ENCODE measurements at places on chromosomes 4 and X.

DNA sequence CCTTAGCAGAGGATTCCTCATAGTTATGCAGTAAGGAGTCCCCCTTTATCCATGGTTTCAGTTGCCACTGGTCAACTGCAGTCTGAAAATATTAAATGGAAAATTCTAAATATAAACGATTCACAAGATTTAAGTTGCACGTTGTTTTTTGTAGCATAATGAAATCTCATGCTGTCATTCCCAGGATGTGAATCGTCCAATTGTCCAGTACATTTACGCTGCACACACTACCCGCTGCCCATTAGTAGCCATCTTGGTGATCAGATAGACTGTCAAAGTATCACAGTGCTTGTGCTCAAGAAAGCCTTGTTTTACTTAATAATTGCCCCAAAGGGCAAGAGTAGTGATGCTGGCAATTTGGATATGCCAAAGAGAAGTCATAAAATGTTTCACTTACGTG is 434.8 kb downstream of the MAPK10 start:
- no peak for DNase-seq

- DNase-seq: no peak
Observed at GRCh38 chr4:86569103-86569870, 24.8 kb upstream of the PTPN13 start.

GRCh38 chr4:166535865-166536264 is 662.8 kb downstream of the TLL1 start:
- DNase-seq: no peak

DNA sequence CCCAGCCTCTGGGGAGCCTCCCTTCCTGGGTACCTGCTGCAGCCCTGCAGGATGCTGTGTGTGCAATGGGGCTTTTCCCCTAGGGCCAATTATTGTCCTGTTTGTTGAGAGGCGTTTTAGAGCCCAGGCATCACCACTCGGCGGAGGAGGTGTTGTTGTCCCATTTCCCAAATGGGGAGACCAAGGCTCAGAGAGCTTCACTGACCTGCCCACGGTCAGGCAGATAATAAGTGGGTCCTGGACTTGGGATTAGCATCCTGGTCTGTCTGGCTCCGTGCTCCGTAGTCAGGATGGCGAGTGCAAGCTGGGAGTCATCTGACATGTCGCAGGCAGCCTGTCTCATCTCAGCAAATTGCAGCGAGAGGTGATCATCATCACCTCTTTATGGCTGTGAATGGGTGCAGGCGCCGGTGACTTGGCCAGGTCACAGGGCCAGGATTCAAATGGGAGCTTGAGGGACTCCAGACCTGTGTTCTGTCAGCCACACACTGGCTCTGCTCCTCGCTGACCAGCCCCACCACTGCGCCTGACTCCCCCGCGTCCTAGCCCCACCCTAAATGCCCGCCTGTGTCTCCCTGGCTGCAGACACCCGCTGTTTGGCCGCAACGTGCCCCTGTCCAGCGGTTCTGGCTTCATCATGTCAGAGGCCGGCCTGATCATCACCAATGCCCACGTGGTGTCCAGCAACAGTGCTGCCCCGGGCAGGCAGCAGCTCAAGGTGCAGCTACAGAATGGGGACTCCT is 16.6 kb downstream of the HTRA3 start:
- no peak for DNase-seq

- no peak for DNase-seq
Observed at GRCh38 chr4:115274545-115274944, 161.1 kb upstream of the NDST4 start.

- no peak for DNase-seq
Observed at GRCh38 chr4:131509521-131509920, 1639.6 kb upstream of the PCDH10 start.

DNA sequence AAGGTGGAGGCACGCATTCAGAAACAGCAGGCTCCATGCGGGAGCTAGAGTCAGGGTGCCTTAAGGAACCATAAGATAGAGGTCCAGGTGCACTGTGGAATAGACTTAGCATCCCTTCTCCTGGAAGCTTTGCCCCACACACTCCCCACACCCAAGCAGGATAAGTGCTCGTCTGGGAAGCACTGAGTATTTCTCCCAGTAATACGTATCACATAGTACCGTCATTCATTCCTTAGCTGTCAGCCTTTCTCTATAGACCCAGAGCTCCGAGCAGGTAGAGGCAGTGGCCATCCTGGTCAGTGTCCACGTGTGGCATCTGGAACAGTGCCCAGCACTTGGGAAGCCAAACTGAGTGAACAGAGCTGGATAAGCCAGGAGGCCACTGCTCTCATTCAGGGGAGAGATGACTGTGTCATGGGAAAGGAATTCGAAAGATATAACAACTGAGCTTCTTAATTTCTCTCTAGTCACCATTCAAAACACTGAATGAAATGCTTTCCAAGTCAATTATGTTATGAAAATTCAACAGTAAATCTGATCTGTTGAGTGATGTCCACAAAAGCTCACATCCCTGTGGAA is 9.9 kb downstream of the APBB2 start:
- DNase-seq: no peak

GRCh38 chr4:168540086-168540485 is 43.2 kb downstream of the PALLD start:
- no peak for DNase-seq

DNA sequence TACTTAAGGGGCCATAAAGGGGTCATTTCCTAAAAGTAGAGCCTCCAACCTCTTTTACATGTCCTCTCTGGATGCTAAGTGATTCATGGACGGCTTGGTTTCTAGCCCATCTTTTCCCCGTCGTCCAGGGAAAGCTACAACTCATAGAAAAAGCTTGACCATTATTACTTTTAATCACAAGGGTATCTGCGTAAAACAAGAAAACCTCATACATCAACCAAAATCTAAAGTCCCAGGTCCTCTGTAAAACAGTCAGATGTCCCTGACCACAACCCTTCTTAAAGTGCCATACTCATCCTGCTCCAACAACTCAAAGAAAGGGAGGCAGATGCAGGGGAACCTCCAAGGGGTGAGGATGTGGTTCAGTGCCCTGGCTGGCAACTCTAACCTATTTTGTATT is 29.6 kb downstream of the ADGRA3 start:
- no peak for DNase-seq

- DNase-seq: no peak
Observed at GRCh38 chrX:1449036-1449822, 3.5 kb downstream of the ASMTL start.

DNA sequence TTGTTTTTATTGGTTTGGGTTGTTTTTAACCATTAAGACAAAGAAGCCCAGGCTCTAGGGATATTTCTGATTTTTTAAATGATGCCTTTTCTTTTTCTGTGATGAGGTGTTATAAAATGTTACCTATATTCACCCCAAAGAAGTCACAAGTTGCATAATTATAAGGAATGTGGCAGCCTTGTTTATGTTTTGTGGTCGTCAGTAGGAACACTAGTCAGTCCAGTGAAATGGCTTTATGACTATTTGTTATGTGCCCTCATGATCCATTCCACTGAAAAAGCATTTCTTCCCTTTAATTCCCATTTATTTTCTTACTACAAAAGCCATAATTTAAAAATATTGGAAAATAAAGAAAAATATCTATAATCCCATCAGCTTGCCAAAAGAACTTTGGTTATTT is 34.4 kb downstream of the CC2D2A start:
- DNase-seq: no peak

GRCh38 chrX:39758791-39759525 is 338.8 kb downstream of the BCOR start:
- no peak for DNase-seq

DNA sequence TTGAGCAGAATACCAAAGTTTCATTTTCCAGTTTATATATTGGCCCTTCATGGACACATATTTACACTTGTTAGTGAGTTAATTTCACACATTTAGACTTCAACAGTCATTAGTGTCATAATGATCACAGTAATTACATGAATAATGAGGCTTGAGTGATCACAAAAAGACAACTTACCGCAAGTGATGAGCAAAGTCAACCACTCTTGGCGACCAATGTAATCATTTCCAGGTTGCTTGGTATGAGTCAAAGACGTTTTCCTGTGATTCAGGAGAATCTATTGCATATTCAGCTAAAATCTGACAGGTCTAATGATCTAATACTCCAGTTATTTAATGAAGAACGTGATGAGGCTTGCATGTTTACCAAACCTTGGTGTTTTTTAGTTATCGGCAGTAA is 407.9 kb upstream of the TENM3 start:
- no peak for DNase-seq

- no peak for DNase-seq
Observed at GRCh38 chr4:181261279-181261678, 981.9 kb upstream of the TENM3 start.

DNA sequence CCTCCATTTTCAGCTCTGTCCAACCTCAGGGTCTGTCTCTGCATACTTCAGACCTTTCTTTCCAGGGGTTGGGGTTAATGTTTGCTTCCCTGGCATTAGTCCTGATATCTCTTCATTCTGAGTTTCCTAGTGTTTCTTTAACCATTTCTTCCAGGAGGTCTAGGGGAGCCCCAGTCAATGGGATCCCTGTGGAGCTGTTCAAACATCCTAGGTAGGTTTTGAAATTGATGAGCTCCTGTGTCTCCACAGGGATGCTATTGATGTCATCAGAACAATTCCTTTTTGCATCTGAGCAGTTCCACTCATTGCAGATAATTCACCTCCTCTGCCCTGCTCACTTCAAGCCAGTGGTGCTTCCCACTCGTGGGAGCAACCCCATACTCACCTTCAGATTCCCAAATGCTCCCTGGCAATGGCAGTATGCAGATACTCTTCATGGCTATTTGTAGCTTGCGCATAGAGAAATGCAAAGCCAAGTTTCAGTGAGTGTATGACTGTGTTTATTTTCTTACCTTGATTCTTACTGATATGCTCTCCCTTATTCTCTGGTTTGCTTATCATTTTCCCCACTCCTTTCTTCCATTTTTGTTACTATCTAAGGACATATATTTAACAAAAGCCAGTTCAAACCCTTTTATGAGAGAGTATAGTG is 33.7 kb upstream of the LIMCH1 start:
- no peak for DNase-seq

DNA sequence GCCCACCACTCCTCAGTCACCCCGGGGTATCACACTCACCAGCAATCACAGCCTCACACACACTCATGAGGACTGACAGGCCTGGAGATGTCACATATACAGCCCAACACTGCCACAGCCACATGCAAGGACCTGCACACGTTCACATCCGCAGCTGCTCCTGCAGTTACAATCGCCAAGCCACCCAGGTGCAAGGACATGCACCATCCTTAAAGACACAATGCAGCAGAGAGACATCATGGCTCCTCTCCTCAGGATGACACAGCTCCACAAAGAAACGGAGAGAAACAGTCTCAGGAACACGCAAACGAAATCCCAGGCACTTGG is 1.1 kb downstream of the PCSK1N start:
- DNase-seq: no peak

- DNase-seq: no peak
Observed at GRCh38 chrX:8319359-8319758, 145.3 kb upstream of the VCX3B start.

- no peak for DNase-seq
Observed at GRCh38 chr4:57098941-57099340, 11.2 kb downstream of the IGFBP7 start.

DNA sequence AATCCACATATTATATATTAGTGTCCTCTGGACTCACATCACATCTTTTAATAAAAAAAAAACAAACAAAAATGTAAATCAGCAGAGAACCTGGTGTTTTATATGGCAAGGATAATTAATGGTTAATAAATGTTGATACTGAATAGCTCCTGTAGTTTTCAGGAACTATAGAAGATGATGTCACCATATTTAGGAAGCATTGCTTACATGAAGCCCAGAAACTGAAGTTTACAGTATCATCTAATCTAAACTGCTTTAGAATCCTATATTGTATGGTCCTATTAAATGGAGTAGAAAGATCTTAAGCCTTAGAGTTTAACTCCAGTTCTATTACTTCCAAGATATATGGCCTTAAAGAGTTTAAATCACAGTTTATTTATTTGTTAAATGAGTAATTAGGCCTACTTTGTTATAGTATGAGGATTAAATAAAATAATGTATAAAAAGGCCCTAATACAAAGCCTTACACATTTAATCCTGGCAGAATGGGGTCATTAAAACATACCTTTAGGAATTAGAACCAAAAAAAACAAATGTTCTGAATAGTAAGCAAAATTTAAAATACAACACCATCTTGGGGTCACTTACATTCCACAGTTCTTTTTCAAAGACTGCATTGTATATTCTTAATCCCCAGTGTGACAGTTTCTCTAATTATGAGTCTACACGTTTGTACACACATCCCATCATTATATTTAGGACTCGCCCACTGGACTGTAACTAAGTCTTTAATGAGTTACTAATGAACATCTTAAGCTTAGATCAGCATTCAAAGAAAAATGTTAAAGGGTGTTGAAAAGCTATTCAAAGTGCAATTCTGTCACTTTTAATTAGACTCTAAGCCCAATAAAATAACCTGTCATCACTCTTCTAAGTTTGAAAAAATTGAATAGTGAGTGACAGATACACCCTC is 305.9 kb downstream of the ADGRL3 start:
- no peak for DNase-seq

GRCh38 chr4:41718907-41719306 is 29.6 kb downstream of the PHOX2B start:
- no peak for DNase-seq

GRCh38 chr4:64538219-64538618 is 129.0 kb upstream of the TECRL start:
- DNase-seq: no peak

DNA sequence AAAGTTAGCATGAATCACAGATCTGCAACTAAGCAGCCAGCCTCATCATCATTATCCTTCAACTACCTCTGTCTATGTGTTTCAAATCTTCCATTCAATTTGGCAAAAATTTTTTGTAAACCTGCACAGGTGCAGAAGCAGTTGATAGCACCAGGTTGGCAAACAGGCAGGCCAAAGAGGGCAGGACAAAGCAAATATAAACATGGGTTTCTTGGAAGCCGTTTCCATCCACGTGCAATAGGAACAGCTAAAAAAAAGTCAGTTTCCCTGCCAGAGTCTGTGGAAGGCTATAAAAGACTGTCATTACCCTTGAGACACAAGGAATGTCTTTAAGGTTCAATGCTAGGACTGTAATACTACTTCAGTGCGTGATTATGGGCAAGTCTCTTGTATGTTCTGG is 253.2 kb downstream of the PDHA2 start:
- DNase-seq: no peak

DNA sequence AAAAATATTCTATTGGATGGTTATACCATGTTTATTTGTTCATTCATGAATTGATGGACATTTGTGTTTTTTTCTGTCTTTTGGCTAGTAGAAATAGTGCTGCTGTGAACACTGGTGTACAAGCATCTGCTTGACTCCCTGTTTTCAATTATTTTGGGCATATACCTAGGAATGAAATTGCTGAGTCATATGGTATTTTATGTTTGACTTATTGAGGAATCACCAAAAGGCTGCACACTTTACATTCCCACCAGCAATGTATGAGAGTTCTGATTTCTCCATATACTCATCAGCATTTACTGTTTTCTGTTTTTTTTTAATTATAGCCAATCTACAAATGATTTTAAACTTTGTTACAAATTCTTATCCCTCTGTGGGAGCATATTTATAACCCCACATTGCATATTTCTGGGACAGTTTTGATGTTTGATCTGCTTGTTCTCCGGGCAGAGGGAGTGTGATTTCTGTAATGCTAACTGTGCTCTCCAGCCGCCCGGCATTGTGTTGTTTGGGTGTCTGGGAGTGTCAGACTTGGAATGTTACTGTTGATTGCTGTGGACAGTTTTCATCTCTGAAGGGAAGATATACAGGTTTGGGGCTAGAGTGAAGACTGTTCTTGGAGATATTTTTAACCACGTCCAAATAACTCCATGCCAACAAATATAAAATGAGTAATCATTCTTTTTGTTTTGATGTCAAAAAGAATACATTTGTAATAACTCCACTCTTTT is 60.5 kb upstream of the PGRMC2 start:
- no peak for DNase-seq

All from NCI-H526 treated with DMSO at 0.1 percent for 48 hours (cell line).